ENCODE measurements at places on chromosomes 2 and 18. TPM values are rescaled to one million over a fixed set of nuclear protein-coding genes. Genes with fewer than 3 reads are reported as not detected.

The TRAPPC12 gene
- 59.1 TPM for total RNA-seq

The POTEC gene
- total RNA-seq = not detected

The UGT1A5 gene
- 1.1 TPM for total RNA-seq

The DTNA gene
- total RNA-seq = 1.3 TPM

The CFAP65 gene
- 0.05 TPM for total RNA-seq

The MEMO1 gene
- total RNA-seq = 38.8 TPM

The ATOH8 gene
- total RNA-seq = 2.5 TPM

The BCS1L gene
- 63.7 TPM for total RNA-seq

The B3GNT7 gene
- 244 TPM for total RNA-seq

The AMER3 gene
- total RNA-seq = 0.56 TPM

The FZD7 gene
- 13.9 TPM for total RNA-seq

The STAT1 gene
- 52.7 TPM for total RNA-seq

The CHST10 gene
- total RNA-seq = 1.6 TPM

The AQP4 gene
- total RNA-seq = 0.35 TPM

The MAIP1 gene
- 35.5 TPM for total RNA-seq

The SAG gene
- 1.8 TPM for total RNA-seq

The STON1 gene
- 2.1 TPM for total RNA-seq

The CASP10 gene
- total RNA-seq = 28.0 TPM

The TEKT4 gene
- total RNA-seq = not detected

The G6PC2 gene
- 0.11 TPM for total RNA-seq

The UGT1A3 gene
- 1.9 TPM for total RNA-seq

The GALR1 gene
- 0.02 TPM for total RNA-seq

The AQP12B gene
- total RNA-seq = 9.6 TPM
